ENCODE measurements at places on chromosomes 5 and 9.

- DNase-seq = no peak
Observed at GRCh38 chr9:111871499-111871855, 25.1 kb upstream of the UGCG start.

- no peak for DNase-seq
Observed at GRCh38 chr5:144547098-144547499, 376.4 kb downstream of the KCTD16 start.

DNA sequence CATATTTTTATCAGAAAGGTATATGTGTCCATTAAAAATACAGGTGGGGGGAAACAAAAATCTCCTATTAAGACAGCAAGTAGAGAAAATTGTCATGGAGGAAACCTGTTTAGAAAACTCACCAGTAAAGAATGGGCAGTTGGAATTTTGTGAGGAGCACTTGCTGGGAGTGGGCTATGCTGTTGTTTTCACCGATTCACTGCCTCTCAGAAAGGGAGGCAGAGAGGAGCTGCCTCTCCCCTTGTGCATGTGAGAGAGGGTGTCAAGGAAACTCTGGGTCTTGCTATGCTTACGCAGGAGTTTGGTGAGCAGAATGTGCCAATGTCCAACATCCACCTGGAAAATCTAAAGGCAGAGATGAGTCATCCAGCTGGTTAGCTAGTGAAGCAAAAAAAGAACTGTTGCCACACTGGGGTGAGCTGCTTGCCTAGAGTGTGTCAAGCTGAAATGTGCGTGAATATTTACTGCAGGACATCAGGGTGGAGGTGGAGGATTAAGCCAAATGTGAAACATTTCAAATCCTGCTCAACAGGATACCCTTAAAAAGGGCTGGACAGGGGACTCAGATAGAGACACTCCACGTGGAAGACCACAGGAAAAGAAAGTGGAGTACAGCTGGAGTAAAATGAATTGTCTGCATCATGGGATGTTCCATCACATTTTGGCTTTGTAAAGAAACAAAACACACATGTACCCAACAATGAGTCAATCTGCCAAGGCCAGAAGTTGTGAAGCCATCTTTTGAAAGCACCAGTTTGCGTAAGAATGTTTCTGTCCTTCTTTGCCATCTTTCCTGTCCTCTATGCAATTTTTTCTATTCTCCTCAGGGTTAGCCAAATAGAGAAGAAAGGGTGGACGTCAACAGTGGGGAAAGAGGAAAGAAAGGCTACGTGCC, 449.7 kb upstream of the MPDZ start:
- no peak for DNase-seq

DNA sequence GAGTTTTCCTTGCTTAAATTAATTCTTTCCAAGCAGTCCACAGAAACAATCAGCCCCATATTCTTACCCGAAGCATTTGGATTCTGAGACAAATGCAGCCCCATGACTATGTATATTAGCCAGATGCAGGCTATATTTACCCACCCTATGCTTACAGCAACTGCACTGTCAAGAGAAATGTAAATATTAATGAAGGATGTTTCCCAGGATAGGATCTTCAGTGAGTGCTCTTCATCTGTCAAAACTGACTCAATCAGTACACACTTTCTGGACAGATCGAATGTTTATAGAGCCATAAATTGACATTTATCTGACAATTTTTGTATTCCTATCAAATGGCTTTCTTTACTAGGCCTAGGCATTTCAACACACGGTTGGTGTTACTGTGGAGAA, 725.3 kb upstream of the SEMA6A start:
- no peak for DNase-seq

GRCh38 chr5:68295772-68296171, 80.2 kb downstream of the PIK3R1 start:
- DNase-seq = no peak

DNA sequence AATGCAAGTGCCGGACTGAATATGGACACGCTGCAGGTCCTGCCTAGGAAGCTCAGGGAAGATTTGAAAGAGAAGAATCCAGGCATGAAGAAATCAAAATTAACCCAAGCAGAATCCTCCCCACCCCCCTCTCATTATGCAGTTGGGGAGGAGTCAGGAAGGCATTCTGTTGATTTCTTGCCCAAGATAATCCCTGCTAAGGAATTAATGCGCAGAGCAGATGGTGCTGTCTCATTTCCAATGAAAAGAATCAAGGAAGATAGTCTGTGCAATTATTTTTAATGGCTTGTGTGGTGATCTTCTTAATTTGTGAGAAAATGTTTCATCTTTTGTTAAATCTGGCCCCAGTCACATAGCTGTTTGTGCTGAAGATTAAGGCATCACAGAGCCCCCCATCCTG, 145.0 kb downstream of the ZNF462 start:
- no peak for DNase-seq

DNA sequence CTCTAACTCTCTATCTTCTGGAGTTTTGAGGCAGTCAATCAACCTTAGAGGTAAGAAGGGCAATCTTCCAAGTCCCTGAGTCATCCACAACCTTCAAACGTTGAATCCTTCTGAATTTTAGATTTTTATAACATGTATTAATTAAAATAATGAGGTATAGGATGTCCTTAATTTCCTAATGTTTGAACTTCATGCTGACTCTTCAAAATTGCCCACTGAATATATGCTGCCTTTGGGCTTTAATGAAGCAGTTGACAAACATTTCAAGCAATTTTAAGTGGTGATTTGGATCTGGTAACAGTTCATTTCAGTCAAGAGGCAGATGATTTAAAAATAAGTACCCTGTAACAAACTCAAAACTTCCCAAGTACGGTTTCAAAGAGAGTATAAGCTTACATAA, 26.0 kb downstream of the ERP44 start:
- no peak for DNase-seq

GRCh38 chr5:173855162-173855994, 32.8 kb upstream of the CPEB4 start:
- no peak for DNase-seq

GRCh38 chr5:5315068-5315980, 107.2 kb upstream of the ICE1 start:
- DNase-seq = no peak

Measured in inflammatory macrophage (primary cell).